ENCODE measurements at places on chromosomes 1 and 21.

DNA sequence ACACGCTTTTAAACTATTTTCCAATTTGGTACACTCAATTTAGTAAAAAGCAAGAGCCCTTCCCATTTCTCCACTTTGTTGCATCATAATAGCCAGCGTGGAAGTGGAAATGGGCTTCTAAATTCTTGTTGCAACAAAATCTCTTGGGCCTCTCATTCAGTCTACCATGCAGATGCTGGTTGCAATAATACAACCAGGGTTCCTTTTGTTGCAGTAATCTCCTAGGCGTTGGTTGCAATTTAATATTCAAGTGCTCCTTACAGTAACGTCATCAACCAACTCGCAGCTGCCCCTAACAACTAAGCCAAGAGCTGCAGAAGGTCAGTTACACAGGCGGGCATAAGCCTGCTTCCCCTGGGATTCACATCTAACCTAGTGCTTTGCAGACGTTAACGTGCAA, 2.7 kb upstream of the HDGF start:
- DNase-seq, result no peak

- no peak for DNase-seq
Measured at GRCh38 chr21:33478182-33478581, 1.6 kb downstream of the TMEM50B start.

GRCh38 chr21:37263827-37264600, 3.1 kb downstream of the VPS26C start:
- DNase-seq, result no peak

GRCh38 chr1:223771814-223772770, 59.8 kb downstream of the CAPN2 start:
- DNase-seq, result no peak

- no peak for DNase-seq
Measured at GRCh38 chr1:168621356-168621755, 45.0 kb downstream of the XCL1 start.

GRCh38 chr21:42619166-42619565, 34.3 kb upstream of the PDE9A start:
- no peak for DNase-seq

DNA sequence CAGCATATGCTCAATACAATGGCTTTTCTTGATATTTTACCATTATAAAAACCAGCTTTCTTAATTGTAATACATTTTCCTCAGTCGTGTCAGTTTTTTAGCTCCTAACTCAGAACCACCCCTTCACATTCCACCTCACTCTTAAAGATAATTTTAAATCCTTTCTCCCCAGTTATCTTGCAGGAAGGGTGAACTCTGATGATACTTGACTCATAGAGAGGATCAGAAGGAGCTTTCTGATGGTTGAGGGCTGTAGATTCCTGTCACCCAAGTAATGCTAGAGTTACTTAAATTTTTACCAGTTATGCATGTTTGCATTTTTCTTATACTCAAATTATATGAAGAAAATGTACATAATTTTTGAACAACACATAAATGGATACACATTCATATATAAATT, 233.7 kb downstream of the NCAM2 start:
- DNase-seq, result no peak

DNA sequence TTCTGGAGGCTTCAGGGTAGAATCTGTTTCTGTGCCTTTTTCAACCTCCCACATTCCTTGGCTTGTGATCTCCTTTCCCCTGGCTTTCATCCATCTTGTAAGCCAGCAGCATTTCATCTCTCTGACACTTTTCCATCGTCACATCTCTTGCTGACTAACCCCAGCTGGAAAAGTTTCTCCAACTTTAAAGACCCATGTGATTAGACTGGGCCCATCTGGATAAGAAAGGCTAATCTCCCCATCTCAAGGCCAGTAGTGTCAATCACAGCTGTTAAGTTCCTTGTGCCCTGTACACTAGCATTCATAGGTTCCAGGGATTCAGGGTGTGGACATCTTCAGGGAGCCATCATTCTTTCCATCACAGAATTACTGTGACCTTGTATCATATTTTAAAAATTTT, 452.1 kb downstream of the TTLL7 start:
- no peak for DNase-seq

DNA sequence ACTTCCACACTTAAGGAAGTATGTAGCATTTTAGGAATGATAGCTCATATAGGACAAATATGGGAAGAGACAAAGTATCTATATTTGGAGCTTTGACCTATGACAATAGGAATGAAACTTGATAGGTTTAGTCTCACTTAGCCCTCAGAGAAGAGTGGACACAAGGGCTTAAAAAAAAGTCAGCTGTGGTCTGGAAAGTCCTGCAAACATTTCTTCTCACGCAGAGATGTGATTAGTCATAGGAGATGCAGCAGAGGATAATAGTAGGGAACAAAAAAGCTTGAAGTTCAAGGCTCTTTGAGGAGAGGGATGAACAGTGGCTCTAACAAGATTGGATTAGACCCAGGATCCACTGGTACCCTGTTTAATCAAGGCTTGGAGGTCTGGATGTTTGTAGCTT, 14.8 kb upstream of the RNF220 start:
- DNase-seq, result no peak

GRCh38 chr1:226510453-226510852, 38.1 kb upstream of the STUM start:
- DNase-seq, result no peak

GRCh38 chr1:43947061-43947873, 517 bp downstream of the IPO13 start:
- DNase-seq, result no peak

- no peak for DNase-seq
Measured at GRCh38 chr1:208156741-208157140, 87.4 kb downstream of the PLXNA2 start.

DNA sequence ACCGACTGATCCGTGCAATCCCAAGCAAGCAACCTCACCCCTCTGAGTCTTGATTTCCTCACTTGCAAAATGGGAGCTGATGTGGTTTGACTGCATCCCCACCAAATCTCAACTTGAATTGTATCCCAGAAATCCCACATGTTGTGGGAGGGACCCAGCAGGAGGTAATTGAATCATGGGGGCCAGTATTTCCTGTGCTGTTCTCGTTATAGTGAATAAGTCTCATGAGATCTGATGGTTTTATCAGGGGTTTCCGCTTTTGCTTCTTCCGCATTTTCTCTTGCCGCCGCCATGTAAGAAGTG, 58.4 kb downstream of the FHAD1 start:
- no peak for DNase-seq

GRCh38 chr1:28893403-28894102, 20.8 kb upstream of the EPB41 start:
- DNase-seq, result no peak

DNA sequence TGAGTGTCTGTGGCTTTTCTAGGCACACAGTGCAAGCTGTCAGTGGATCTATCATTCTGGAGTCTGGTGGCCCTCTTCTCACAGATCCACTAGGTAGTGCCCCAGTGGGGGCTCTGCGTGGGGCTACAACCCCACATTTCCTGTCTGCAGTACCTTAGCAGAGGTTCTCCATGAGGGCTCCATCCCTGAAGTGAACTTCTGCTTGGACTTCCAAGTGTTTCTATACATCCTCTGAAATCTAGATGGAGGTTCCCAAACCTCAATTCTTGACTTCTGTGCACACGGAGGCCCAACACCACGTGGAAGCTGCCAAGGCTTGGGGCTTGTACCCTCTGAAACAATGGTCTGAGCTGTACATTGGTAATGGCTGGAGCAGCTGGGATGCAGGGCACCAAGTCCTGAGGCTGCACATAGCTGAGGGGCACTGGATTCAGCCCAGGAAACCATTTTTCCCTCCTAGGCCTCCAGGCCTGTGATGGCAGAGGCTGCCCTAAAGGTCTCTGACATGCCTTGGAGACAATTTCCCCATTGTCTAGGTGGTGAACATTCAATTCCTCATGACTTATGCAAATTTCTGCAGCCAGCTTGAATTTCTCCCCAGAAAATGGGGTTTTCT, 29.2 kb upstream of the TSNAX start:
- DNase-seq, result no peak

GRCh38 chr1:208093754-208094719, 150.1 kb downstream of the PLXNA2 start:
- DNase-seq, result peak; percentile 33

- no peak for DNase-seq
Measured at GRCh38 chr1:22936681-22937080, 36.0 kb downstream of the LACTBL1 start.

DNA sequence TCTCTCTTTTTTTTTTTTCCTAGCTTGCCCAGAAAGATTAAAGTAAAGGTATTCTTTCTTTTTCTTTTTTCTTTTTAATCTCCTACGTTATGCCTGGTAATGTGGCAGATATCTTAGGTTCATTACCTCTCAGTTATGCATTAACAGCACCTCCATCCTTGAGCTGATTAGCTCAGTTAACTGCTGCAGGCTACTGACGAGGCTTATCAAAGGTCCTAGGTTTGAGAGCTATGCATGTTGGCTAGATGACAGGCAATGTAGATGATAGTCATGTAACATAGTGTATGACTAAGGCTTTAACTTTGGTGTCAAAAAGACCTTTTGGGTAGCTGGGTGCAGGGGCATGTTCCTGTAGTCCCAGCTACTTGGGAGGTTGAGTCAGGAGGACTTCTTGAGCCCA, 53.7 kb upstream of the CACYBP start:
- DNase-seq, result no peak

GRCh38 chr21:42190486-42190863, 28.5 kb upstream of the ABCG1 start:
- DNase-seq, result no peak

GRCh38 chr1:87154384-87154783, 174.3 kb upstream of the LMO4 start:
- no peak for DNase-seq

GRCh38 chr21:38853421-38853919, 47.7 kb downstream of the ETS2 start:
- no peak for DNase-seq

- no peak for DNase-seq
Measured at GRCh38 chr1:87878873-87879272, 550.2 kb downstream of the LMO4 start.

DNA sequence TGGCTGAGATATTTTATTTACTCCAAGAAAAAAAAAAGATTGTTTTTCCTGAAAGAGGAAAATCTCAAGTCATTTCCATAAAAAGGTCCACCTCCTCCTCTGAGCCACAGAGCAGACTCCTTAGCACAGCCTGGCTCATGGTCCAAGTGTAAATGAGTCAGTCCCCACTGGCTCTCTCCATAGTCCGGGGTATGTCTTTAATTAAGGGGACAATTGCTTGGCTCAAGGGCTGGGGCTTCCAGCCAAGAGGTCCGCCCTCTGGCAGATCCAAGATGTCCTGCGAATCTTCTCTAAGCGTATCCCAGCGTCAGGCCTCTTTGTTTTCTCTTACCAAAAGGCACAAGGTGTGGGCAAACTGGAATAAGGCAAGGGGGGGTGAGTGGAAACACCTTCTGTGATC, 33.3 kb downstream of the FOXD2 start:
- DNase-seq, result no peak

DNA sequence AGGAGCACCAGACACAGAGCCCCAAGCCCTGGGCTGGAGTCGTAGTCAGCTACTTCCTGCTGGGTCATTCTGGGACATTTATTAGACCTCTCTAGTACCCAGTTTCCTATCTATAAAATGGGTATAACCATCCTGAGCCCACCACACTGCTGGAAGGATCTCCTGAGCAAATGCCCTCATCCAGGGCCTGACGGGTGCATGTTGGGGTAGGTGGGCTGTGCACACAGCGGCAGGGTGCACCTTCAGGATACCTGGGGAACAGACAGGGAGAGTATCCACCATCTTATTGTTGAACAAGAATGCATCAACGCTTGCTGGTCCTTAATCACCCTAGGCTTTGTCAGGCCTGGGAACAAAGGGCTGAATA, 191.0 kb downstream of the HIVEP3 start:
- DNase-seq, result no peak

- no peak for DNase-seq
Measured at GRCh38 chr1:187203257-187203656, 374.5 kb downstream of the PLA2G4A start.

DNA sequence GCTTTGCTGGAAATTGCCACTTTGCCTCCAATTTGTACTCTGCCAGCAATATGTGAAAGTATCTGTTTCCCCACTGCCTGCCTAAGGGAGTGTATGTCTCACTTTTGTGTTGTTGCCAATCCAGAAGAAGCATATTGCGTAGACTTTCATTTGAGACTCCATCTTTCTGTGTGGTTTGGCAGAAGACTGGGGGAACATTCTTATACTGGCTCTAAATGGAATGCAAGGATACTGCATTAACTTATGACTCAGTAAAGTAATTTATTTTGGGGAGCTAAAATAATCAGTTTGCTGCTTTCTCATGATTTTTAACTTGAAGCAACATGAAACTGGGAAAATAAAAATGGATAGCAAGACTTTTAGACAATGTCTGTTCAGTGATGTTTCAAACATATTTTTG, 107.7 kb upstream of the TMPRSS2 start:
- DNase-seq, result no peak

DNA sequence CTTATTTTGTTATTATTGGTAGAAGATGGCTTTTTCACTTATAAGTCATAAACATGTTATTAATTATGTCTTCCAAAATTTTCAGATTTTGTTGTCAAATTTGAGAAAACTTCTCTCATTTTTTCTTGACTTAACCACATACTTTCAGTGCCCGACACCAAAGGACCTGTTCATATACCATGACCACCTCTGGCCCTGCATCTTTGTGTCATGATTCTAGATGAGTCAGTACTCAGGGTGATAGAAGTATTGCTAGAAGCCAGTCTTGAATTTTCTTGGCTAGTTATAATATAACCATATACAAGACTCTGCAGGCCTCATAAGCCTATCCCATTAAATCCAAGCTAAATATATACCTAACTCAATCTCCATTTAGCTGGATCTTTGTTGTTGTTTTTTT, 35.4 kb upstream of the DPH5 start:
- no peak for DNase-seq

DNA sequence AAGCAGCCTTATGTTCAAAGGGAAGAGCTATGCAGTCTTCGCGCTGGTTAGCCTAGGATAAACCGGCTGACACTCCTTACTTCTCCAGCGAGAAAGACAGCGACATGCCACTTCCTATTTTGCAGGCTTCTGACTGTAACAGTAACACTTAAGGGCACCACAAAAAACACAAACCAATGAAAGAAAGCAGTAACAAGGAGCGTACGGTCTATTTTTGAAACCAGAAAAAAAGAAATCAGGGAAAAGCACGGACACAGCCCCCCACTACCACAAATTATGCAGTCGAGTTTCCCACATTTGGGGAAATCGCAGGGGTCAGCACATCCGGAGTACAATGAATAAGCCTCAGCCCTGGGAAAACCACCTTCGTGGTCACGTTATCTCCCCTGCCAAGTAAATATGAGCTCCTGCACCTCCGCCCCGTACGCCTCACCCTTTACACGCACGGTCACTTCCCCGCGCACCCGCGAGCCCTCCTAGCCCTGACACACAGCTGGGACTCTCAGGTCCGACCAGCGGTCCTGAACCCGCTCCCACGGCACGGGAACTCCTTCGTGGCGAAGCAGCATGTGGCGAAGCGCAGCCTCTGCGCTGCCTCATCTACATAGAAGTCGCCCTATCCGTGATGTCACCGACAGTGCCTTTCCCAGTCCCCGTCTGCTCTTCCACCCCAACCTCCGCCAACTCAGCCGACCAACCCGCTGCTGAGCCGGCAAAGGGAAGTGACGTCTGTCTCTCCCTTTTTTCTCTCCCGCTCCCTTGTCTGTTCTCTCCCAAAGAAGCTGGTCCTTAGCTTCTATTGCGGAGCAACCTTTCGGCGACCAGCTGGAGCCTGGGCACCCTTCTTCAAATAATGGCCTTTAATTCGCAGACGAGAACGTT, 40.9 kb upstream of the PPIAL4F start:
- DNase-seq, result peak; percentile 54

- DNase-seq, result no peak
Measured at GRCh38 chr1:205536759-205537361, 32.4 kb downstream of the CDK18 start.

- DNase-seq, result no peak
Measured at GRCh38 chr1:176605176-176605575, 142.2 kb downstream of the PAPPA2 start.
